T-helper 17 cell (primary cell): ENCODE measurements at places on chromosomes 3 and 15.
A peak's percentile ranks its signal among the peaks of the same experiment; 100 is the strongest.

DNA sequence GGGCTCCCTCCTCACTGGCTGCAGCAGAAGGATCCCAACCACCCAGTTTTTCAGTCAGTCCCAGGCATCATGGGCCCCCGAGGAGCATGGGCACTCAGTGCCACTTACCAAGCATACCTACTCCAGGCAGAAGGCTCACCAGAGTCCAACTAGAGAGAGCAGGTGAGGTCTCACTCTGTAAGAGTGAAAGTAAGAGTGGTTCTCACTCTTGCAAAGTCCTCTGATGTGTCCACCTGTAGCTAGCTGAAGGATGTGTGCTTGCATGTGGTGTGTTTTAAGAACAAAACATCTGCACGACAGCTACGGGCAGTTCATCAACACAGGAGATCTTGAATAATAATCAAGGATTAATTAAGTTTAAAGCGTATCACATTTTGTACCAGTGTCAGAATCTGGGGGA, 49.7 kb downstream of the CCK start:
- DNase-seq, result no peak

DNA sequence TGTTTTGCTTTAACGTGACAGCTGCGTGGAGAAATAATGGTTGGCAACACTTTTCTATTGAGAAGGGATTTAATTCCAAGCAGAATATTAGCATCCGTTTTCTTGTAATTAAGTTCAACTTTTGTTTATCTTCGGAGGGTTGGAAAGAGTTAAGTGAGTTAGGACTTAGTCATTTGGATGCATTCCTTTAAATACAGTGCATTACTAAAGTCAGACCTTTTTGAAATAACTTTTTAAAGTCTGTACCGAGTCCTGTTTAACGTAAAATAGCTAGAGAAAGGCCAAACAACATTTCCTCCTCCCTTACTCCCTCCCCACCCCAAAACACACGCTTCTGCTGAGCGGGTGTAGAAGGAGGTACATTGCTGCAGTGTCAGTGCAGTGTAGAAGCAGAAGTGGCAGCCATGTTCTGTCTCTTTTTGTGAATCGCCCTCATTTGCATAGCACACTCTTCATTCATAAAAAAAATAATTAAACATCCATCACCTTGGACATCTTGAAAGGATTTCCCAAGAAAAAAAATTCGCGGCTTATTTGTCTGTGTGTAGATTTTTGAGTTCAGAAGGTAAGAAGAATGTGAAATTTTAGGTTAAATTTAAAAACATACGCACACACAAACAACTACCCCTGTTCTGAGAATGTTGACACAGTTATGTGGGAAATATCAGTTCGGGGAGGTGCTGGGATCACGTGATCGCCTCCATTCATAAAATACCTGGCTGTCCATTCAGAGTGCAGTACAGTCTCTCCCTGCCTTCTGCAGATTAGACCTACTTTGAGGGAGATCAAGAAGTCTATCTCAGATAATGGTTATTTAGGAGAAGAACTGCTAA, 1.6 kb downstream of the SPRED1 start:
- DNase-seq, result peak; percentile 5

DNA sequence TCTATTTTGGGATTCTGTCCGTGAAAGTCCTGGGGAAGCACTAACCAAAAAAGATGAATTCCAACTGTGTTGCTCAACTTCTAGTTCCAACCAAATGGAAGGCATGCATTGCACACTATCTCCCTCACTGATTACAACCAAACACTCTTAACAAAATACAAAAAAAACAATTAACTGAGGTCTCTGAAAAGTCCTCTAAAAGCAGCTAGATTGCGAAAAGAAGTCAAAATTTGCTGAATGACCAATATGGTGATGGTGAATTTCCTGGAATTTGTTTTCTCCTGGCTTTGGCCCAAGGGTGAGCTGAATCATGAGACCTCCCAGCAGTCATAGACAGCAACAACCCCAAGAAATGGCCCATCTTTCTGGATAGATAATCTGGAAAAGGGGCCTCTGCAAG, 28.3 kb downstream of the CYP19A1 start:
- no peak for DNase-seq

DNA sequence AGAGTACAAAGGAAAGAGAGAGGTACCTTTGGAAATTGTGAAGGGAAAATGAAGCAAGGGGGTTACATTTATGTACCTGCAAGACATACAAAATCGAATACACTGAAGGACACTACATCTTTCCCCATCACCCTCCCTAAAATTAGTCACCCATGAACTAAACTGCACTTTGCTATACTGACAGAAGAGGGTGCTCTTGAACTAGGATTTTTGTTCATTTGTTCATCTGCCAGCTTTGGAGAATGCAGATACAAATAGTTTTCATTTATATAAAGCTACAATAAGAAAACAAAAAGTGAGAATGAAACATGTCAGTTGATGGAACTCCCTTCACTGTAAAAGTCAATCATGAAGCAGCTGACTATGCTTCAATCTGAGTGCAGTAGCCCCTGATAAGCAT, 55.7 kb downstream of the PCCB start:
- DNase-seq, result no peak
